Cortex of kidney (tissue), 1 donor: ENCODE measurements at places on chromosomes 7 and 10.

DNA sequence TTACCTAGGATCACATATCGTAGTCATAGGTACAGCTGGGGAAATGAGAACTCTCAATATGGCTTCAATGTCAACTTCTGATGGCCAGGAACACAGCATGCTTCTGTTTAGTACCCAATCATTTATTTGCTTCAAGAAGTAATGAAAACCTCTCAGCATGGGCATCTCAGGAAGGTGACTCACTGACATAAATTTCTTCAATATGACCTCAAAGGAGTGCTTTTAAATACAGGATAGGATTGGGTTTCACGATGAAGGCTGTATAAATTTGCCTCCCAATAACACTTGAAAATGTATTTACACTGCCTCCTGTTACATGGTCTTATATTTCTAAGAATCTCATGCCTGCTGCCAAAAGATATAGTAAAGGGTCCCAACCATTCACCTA lies 15.1 kb downstream of the ITGA8 start:
- no peak for DNase-seq

DNA sequence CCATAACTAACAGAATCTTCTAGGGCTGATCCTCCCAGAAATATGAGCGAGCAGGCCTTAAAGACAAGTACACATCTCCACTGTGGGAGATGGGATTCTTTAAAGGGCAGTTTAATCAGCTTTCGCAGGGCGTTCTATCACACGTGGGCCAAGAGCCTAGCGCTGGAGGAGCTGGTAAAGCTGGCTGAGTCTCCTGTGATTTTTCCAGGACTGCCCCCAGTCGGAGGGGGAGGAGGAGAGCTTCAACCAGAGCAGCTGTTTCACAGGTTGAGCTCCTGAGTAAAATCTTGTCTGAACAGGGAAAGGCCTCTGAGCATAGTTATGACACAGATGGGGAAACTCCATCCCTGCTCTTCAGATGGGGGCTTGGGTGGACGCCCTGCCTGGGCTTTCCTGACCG lies 87.0 kb downstream of the ZNF365 start:
- DNase-seq, result no peak

DNA sequence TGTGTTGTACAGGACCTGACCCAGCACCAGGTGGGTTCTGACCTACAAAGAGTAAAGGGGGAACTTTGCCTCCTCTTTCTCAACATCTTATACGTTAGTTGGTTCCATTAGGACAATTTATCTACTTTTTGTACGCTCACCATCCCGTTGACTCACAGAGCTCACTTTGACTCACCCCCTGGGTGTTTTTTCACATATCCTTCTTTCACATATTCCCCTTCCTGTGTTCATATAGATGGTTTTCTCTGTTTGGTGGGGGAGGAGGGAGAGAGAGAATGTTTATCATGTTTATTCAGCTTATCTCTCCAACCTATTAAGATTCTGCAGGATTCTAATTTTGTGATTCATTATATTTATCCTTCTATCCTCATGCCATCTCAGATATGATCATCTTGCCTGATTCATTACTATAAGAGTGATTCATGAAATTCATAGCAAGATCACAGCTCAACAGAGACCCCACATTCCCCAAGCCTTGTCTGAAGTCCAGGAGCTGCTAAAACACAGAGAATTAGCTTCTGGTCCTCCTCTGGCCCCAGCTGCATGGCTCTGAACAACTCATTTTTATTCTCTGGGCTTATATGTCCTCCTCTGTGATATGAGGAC lies 37.2 kb downstream of the PRSS2 start:
- no peak for DNase-seq

DNA sequence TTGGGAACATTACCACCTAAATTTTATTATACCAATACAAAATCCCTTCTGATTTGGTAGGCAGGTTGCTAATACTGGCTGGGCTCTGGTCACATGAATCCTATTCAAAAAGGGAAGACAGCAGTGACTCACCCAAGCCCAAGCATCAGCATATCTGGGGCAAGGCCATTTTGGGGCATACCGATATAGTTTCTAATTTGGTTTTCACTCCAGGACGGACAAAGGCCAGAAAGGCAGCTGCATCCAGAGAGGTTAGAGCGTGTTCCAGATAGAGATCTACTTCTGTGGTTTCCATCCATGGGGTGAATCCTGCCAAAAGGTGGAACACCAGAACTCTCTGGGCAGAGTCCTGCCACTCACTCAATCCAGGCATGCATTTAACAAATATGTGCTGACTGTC lies 335.8 kb downstream of the ELMO1 start:
- DNase-seq, result no peak

DNA sequence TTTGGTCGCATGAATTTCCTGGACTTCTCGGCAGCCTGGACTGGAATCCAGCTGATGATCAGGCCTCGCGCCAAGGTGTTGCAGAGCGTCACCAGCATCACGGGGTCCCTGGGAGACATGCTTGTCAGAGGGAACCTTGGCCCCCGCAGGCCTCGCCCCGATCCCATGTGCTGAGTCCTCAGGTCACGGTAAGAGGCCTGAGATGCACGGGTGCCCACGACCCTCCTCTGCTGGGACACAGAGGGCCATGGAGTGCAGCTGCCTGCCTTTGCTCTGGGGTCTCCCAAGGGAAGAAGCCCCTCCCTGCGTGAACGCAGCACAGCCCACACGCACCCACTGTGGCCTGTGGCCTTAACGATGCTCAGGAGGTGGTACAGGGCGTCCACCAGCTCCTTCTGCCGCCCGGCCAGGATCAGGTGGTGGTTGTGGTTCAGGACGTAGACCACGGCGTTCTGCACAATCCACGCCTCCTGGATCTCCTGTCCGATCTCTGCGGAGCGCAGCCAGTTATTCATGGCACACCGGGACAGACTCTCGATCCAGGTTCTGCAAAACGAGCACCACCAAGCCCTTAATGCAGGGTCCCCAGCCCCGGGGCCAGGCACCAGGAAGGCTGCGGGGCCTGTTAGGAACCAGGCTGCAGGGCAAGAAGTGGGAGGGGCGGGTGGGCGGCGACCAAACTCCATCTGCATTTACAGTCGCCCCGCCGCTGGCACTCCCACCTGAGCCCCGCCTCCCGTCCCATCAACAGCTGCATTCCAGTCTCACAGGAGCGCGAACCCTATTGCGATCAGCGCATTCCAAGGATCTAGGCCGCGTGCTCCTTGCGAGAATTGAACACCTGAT lies 29.4 kb downstream of the CFAP46 start:
- no peak for DNase-seq

DNA sequence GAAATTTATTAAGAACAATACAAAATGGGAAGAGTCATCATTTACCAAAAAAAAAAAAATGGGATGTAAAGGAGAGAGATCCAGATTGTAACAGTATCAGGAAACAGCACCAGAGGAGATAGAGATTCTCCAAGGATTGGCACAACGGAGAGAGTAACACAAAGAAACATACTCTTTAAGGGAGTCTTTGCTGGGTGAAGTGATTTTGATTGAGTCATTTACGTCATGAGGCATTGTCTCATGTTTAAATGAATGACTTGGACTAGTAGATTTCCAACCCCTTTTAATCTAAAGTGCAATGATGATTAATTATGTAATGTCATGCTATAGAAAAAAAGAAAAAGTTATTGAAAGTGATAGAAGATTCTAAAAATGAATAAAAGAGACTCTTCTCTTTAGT lies 68.8 kb downstream of the ITGB8 start:
- DNase-seq, result no peak
